ENCODE measurements at places on chromosomes 7 and 10.

DNA sequence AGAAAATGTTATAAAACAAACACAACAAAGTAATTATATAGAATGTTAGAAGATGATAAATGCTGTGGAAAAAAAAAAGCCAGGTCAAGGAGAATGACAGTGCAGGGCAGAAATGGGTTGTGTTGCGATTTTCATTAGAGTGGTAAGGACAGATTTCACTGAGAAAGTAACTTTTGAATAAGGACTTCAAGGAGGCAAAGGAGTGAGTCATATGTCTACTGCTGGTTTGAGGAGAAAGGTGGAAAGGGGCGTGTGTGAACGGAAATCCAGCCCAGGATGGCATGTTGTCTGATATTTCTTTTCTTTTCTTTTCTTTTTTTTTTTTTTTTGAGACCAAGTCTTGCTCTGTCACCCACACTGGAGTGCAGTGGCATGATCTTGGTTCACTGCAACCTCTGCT lies 12.3 kb upstream of the DLD start:
- no peak for DNase-seq

DNA sequence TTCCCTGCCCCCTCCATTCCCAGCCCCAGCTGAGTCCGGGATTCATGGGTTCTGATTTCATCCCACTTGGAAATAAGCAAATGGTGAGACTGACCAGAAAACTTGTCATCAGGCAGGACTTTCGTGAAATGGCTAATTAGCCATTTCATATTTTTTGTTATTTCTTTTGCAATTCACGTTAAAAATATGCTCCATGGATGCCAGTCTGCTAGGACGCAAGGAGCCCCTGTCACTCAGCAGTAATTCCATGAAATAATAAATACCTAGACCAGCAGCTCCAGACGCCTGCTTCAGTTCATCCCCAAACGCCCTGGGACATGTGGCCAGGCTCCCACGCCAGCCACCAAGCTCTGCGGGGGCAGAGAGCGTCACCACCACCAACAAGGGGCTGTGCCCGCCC lies 111.0 kb downstream of the TRIL start:
- no peak for DNase-seq

DNA sequence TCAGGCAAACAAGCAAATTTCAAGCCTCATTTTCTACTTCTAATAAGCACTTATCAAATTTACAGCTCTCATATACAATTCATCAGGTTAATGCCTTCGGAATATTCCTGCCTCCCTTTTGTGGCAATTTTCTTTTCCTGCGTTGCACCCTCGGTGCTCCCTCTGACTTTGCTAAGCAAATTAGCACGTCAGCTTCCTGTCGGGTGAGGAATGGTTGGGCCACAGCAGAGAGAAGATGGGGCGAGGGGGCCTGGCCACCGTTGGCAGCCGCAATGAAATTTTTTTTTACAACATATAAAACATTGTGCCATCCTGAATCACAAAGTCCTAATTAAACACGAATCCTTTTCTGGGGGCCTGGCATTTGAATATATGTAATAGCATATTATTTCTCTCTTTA lies 28.1 kb downstream of the ELFN1 start:
- no peak for DNase-seq

- DNase-seq, result no peak
Observed at GRCh38 chr7:36119005-36119706, 33.9 kb upstream of the EEPD1 start.

DNA sequence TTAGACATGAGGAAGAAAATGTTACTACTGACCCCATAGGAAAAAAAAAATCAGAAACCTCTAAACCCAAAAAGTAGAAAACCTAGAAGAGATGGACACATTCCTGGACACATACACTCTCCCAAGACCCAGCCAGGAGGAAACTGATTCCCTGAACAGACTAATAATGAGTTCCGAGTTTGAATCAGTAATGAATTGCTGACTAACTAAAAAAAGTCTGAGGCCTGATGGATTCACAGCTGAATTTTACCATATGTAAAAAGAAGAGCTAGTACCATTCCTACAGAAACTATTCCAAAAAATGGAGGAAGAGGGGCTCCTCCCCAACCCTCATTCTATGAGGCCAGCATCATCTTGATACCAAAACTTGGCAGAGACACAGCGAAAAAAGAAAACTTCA lies 75.8 kb downstream of the HBP1 start:
- DNase-seq, result no peak

DNA sequence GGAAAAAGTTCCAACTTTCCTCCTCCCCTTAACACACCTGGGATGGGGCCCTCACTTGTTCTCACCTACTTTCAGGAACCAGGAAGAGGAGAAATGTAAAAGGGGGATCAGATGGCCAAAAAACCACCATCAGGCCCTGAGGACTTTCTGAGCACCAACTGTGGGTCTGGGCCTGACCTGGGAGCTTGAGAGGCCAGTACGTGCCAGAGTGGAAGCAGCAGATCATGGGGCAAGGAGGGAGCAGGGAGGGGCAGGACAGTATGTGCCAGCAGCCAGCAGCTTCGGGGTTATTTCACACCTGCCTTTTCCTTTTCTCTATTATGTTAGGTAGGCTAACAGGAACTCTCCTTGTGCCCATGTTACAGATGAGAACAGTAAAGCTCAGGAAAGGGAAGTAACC lies 118.8 kb upstream of the UNC5B start:
- DNase-seq, result no peak

GRCh38 chr10:45552476-45552875 lies 120.1 kb downstream of the ZFAND4 start:
- no peak for DNase-seq

GRCh38 chr7:80722616-80723195 lies 84.3 kb downstream of the CD36 start:
- no peak for DNase-seq

DNA sequence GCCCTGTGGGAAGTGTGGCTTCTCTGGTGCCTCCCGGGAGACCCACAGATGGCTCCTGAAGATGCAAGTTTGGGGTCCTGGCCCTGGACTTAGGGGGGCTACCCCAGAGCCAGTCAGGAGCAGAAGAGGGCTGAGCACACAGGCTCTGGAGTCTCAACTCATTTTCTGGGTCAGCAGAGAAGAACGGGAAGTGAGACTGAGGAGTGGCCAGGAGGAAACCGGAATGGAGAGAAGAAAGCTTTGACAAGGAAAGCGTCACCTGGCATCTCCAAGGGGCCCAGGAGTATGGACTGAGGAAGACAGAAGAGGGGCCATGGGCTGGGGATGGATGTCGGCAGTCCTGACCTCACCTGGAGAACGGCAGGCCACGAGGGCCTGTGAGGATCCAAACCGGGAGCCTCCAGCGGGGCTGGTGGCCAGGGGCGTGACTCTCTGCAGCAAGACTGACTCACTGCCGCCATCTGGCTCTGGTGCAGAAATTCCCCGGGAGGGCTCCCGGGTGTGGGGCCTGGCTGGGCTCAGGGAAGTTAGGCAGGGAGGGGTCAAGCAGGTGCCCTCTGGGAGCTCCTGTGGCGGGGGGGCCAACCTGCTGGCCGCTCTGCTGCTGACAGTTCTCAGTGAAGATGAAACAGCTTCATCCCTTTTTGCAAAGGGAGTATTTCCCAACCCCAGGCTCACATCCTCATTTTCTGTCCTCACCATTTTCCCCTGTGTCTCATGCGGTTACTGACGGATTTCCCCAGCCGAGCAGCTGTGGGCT lies 23.6 kb downstream of the DAGLB start:
- DNase-seq, result no peak

DNA sequence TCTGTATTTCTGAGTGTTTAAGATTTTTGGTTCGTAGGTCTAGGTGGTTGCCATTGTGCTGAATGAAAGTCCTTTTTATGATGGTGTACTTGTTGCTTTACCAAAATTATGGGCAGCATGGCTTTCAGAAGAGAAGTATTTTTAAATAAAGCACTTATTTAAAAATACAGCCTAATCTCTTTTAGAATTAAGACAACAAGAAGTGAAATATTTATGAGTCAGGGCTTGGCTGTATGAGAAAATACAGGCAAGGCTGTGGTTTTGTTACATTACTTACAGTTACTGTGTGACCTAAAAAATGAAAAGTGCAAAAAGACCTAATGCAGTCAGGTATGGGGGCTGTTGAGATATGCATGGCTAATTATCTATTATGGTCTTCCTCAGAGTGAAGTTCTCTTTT lies 185.2 kb upstream of the PPP1R3A start:
- no peak for DNase-seq

- no peak for DNase-seq
Observed at GRCh38 chr7:96203786-96204185, 118.1 kb downstream of the SLC25A13 start.

DNA sequence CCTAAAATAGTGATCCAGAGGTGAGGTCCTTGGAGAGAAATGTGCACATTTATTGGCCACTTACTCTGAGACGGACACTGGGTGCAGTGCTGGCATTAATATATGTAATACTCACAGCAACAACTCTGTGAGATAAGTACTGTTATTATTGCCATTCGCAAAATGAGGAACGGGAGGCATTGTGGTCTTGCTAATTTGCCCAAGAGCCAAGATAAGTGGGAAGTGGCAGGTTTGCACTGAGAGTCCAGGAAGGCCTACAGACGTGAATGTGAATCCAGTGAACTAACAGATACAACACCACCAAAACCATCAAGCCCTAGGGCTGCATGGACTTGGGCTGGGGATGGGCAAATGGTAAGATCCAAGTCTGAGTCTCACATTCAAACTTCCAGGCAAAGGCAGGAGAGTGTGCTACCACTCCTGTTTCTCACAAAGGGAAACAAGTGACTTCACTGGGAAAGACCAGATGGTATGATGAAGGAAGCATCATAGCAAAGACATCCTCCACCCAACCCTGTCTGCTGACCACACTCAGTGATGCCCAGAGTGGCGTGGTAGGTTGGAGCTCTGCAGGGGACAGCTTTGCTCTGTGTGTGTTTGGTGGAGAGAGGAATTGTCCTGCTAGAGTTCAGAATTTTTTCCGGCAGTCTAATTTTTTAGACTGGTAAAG lies 19.2 kb downstream of the TMEM273 start:
- DNase-seq, result no peak

DNA sequence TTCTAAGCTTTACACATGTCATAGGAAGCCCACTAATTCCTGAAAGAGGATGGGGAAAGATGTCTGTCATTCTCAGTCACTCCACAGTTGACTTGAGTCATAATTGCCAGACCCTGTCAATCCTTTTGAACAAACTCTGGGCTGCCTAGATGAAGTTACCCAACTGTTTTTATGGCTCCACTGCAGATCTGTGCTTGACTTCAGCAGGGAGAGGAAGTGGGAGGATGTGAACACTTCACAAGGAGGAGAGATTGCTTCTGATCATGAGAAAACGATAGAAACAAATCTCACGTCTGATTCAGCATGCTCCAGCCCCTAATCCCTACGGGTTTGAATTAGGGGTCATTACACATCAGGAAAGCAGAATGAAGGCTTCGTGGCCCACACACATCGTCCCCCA lies 596.6 kb upstream of the CELF2 start:
- no peak for DNase-seq

DNA sequence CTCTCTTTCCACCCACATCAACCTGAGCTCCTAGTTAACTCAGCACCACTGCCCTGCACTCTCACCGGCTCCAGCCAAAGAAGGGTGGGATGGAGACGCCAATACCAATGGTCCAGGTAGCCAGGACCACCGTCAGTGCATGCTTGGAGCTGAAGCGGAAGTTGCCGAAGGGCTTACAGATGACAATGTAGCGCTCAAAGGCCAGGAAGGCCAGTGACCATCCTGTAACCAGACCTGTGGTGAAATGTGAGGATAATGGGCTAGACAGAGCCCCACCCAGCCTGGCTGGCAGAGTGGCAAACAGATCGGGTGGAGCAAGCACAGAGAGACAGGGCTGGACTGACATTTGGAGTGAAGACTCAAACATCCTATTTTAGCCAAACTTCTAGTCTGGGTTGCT lies 673 bp downstream of the OPN1SW start:
- no peak for DNase-seq

DNA sequence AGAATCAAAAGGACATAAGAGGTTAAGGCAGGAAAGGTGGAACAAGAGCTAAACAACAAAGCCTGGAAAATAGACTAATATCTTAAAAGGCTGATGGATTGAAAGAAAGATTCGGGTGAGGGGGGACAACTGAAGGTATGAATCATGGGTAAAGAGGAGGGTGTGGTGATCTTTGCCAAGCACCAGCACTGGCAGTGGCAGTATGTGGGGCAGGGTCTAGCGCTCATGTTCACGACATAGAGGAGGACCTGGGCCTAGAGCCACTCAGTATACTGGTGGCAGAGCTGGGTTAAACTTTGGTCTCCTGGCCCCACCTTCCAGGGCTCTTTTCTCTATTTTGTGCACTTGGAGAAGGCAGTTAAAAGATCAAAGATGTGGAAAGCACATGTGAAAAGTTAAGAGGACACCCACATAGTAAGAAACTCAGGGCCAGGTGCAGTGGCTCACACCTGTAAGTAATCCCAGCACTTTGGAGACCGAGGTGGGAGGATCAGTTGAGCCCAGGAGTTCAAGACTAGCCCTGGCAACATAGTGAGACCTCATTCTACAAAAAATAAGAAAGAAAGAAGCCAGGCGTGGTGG lies 40.5 kb upstream of the MMD2 start:
- no peak for DNase-seq

DNA sequence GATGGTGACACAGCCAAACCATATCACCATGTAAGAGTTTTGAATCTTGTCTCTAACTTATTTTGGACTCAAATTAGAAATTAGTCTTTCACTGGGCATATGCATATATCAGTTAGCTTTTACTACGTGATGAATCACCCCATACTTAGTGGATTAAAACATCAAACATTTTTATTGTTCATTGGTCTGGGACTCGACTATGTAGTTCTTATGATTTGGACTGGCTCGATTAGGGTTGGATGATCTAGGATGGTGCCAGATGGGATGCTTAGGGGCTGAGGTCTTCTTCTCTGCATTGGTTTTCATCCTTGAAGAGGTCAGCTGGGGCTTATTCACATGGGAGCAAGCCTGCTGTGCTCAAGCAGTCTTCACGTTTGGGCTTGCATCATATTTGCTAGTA lies 264.9 kb downstream of the EXOC4 start:
- DNase-seq, result no peak

GRCh38 chr10:73307203-73307800 lies 51.4 kb downstream of the CFAP70 start:
- no peak for DNase-seq

GRCh38 chr7:108239501-108240225 lies 109.5 kb upstream of the LAMB4 start:
- no peak for DNase-seq

- DNase-seq, result no peak
Observed at GRCh38 chr7:91079487-91079886, 184.7 kb upstream of the FZD1 start.

DNA sequence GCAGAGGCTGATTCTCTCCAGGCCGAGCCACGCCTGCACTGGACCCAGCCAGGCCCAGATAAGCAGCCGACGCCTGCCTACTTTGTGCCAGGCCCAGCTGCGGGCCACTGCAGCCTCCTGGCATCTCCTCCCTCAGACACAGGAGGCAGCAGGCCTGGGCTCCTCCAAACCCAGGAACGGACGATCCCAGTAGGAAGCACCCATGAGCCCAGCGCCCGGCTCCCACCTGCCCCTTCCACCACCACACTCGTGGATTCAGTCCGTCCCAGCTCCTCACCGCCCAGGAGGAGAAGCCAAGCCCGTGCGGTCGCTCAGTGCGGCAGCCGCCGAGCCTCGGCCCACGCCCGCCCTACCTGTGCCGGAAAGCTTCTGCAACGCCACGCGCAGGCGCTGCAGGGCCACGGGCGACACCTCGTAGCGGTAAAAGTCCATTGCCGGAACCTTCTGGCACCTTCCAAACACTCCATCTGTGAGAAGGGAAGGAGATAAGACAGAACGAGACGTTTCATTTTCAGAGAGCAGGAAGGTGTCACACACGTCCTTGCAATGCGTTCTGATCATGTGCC lies 271.1 kb downstream of the PTPRN2 start:
- no peak for DNase-seq
